ENCODE measurements at places on chromosomes 2 and 18.

DNA sequence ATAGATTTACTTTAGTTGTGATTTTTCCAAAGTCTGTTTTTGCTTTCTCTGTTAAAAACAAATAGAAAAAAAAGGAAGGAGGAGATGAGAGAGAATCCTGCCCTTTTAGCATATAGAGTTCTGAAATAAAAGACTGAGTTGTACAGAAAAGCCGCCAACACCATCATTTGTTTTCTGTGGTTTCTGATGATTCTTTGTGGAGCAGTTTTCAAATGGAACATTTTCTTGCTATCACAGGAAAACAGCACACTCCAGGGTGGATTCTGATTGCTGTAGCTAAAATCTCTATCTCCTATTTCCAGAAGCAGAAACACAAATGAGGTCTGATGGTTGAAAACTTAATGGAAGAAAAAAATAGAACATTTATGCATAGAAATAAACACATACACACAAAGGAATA, 144.6 kb upstream of the L3MBTL4 start:
- DNase-seq, result no peak

DNA sequence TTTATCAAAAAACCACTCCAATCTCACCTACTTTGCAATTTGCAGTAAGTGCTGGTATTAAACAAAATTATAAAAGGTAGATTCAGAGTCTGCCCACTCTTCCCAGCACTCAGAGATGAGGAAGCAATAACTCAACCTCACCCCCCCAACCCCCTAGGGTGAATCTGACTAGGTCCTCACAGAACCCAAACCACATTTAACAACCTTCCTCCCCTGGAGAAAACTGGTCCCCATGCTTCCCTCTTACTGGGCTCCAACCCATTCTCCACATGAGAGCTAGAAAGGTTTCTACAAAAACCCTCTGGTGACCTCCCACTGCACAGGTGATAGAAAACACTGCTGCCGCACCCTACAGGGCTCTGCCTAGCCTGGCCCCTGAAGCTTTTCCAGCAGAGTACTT, 40.5 kb upstream of the BMP10 start:
- no peak for DNase-seq

DNA sequence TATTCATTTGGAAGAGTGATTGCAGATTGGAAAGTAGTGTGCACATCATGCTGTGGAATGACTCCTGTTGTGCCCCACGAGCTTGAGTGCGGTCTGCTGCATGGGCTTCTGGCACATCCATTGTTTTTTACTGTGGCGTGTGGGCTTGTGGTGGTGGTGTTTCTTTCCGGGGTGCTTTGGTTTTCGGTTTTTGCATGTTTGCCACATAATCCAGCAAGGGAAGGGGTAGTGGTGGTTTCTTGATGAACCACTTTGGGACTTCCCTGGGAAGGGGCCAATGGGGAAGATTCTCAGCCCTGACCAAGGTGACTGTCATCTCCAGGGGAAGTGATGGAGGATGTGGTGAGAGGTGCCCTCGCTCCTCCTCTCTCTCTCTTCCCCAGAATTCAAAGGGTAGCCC, 57.0 kb downstream of the COA5 start:
- no peak for DNase-seq

DNA sequence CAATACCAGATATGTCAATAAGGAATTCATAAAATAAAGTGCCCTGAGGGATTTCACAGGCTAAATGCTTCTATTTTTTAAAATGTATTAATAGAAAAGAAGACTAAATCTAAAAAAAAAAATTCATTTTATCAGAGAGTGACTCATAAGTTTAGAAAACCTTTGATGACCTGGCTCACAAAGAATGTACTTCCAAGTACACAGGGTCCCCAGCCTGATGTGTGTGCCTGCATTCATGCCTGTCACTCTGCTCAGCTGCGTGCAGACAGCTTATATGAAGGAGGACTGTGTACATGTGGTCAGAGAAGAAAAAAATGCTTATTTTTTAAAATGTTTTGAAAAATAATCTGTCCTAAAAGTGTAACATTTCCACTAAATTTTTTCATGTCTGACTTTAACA, 3.0 kb upstream of the CPS1 start:
- DNase-seq, result no peak

GRCh38 chr2:66775730-66776422, 341.0 kb downstream of the MEIS1 start:
- DNase-seq, result no peak

GRCh38 chr2:149465873-149466272, 121.7 kb downstream of the MMADHC start:
- no peak for DNase-seq

DNA sequence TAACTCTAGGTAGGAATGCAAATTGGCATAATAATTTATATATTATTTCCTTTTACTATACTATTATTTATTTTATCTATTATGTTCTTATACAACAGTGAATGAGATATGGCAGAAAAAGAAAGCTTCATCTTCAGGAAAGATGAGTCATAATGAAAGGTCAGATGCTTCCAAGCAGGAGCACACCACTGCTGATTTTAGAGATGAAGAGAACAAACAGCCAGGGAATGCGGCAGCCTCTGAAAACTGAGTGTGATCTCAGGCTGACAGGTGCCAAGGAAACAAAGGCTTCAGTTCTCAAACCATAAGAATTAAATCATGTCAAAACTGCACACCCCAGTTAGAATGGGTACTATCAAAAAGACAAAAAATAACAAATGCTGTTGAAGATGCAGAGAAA, 149.0 kb downstream of the CCDC178 start:
- DNase-seq, result no peak

DNA sequence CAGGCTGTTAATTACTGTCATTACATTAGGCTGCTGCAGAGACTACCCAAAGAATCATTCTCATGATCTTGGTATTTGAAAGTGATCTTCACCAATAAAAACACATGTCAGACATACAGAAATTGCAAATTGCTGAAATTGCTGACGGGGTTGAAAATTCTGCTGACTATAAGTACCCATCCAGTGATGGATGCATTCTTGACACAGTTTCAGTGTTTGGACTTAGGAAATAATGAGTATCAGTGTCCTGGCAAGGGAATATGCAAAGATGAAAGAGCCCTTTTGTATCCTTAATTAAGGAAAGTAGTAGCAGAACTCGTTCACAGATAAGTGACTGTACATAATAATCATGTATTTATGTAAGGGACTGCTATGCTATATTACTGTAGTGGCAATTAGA, 221.1 kb upstream of the ATP5MC3 start:
- no peak for DNase-seq

DNA sequence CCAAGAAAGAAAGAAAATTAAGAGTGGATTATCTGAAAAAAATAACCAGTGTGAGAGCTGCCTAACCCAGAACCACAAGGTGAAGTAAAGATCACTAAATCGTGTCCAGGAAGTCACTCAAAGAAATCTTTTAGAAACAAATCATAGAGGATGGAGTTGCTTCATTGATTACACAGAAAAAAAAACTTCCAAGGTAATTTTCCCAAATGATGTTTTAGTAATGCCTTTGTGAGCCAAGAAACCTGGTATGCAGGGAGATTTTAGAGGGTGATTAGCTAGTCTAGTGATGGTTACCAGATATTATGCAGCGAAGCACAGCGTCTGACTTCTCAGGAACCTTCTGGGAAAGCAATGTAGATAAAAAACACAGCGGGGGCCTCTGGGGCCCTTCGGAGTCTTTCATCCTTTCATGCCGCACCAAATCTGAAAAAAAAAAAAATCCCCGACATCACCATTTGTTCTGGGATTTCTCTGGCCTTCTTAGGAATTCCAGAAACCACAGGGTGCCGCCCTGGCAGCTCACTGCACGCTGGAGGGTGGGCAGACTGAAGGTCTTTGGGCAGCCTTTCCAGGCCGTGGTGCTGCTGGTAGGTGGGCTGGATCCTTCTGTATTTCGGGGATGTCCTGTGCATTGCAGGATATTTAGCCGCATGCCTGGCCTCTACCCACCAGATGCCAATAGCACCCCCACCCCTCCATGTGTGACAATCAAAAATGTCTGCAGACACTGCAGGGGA, 17.3 kb downstream of the ALPK2 start:
- peak; percentile 96 for DNase-seq

DNA sequence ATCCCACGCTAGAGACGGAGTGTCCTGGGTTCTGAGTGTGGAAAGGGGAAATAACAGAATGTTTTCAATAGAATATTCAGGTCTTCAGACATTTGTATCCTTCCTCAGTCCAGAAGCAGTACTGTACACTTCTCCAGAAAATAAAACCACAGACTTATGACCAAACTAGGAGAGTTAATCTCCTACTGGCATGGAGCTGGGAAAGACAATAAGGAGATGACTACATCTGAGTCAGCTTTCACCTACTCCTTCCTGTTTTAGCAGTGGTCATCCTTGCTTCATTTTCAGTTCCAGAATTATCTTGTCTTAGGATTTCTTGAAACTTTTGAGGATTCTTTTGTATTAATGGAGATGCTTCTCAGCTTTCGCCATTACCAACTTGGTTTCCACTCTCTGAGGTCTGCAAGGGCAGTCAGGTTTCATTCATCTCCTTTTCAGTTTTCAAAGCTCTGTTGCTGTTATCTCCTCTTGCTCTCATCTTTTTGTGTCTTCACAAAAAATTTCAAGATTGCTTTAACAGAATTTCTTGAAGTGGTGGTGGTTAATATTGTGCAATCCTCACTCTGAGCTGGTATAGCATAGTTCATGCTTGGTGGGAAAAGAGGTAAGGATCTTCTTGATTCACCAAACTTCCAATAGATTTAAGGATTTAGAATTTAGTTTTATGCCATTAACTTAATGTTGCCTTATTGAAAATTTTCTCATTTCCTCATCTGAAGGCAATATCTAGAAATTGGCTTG, 23.7 kb upstream of the NR4A2 start:
- DNase-seq, result no peak

GRCh38 chr2:181036848-181037603, 56.6 kb downstream of the UBE2E3 start:
- DNase-seq, result no peak

GRCh38 chr18:24103320-24104021, 35.4 kb upstream of the CABYR start:
- DNase-seq, result no peak

DNA sequence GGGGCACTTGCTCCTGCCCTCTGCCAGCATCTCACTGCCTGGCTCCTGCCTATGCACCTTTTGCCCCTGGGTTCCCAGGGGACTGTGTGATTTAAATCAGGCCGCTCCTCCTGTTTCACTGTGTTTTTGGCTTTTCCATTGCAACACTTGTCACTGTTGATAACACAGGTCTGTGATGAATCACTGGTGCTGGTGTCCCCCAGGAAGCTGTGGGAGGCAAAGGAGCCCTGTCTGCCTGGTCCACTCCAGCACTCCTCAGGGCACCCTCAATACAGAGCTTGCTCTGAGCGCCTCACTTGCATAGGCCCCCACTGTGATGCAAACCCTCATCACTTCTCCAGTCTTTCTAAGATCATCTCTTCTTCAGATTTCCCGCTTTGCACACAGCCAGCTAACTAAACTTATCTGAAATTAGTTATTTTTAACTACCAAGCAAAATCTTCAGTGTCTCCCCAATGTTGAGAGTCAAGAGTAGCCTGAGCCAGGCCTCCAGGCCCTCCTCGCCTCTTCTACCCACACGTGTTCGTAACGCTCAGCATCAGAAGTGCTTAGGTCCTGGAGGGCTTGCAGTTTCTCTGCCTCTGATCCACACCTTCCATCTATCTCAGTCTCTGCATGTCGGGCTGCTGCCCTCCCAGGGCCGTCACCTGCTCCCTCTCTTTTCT, 2.8 kb downstream of the TMEM18 start:
- no peak for DNase-seq

- no peak for DNase-seq
Observed at GRCh38 chr2:157967856-157968255, 91.7 kb upstream of the ACVR1 start.

GRCh38 chr2:31413862-31414550, 536 bp downstream of the XDH start:
- DNase-seq, result peak; percentile 45

DNA sequence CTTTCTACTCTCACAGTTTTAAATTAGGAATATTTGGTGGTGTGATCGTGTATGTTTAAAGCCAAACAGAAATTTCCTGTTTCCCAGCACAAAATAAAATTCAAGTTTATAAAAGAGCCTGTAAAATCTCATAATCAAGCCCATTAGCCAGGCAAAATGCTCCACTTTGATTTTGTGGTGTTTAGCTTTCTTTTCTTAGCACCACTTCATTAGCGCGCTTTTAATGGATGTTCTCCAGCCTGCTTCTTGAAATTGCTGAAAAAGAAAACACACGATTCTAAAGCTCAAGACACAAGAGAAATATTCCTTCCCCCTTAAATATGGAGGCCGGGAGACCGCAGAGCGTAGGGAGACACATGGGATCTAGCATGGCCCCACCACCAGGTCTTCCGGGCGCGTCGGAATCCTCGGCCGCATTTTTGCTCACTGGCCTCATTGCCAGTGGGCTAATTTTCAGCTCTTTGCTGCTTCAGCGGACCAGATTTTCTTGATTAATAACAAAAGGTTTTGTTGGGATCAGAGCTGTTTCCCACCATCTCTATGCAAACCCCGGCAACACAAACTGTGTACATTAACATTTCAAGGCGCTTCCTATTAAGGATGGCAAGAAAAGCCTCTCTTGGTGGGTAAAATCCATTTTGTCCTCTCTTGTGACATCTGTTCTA, 40.4 kb upstream of the ID2 start:
- DNase-seq, result no peak

DNA sequence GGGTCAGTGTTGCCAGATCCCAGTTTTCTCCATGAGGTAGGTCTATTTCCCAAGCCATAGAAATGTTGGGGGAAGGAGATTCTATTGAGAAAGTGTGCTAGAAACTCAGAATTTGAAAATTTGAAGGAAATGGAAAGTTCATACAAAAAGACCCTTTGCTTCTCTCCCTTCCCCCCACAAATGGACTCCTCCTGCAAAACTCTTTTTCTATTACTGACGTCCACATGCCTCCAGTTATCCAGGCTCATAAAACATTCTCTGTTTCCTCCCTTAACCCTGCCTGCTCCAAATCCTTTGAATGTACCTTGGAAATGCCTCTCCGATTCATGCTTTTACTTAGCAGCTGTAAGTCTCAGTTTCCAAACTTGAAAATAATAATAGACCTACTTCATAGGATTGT, 237.5 kb upstream of the TNP1 start:
- DNase-seq, result no peak

- no peak for DNase-seq
Observed at GRCh38 chr2:67792681-67793091, 270.1 kb downstream of the C1D start.

GRCh38 chr2:37587817-37588216, 83.6 kb downstream of the CDC42EP3 start:
- no peak for DNase-seq

GRCh38 chr2:240339411-240340360, 95.8 kb upstream of the GPC1 start:
- DNase-seq, result no peak

DNA sequence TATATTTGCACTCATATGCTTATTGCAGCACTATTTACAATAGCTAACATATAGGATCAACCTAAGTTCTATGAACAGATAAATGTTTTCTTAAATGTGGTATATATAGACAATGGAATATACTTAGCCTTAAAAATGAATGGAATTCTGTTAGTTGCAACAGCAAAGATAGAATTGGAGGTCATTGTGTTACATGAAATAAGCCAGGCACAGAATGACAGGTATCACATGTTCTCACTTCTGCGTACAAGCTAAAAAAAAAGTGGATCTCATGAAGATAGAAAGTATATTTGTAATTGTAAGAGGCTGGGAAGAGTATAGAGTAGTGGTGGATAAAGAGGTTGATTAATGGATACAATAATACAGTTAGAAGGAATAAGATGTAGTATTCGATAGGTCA, 255.5 kb upstream of the SETBP1 start:
- no peak for DNase-seq

GRCh38 chr2:176096243-176096985, 3.2 kb upstream of the HOXD12 start:
- DNase-seq, result peak; percentile 49

- DNase-seq, result peak; percentile 67
Observed at GRCh38 chr2:18987592-18988073, 370.8 kb downstream of the OSR1 start.

Data from Caki2 (cell line).